ENCODE measurements at places on chromosomes 16 and 17.
A peak's percentile ranks its signal among the peaks of the same experiment; 100 is the strongest.

DNA sequence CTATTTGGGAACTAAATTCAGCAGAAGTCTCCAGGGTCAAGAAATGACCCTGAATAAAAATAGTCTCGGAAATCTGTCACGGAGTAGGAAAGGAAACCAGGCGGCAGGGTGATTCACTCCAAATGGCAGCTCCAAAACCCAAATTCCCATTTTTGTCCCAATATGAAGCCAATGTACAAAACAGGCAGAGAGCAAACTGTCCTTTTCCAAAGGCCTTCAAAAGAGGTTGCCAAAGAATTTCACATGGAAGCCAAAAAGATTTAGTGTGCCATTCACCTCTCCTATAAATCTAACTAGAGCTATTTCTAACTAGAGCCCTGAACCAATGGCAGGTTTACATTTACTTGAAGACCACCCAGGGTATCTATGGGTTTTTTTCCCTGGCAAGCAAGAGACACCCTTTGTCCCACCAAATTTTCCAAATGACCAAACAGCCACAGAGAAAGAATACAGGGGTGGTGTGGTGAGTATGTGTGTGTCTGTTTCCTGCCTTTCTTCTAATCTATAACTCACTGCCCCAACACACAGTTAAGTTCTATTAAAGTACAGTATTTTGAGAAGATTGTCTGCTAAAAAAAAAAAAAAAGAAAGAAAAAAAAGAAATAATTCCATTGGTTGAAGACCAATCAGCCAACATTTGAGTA lies 6.8 kb downstream of the MYO1D start:
- peak; percentile 36 for DNase-seq

- DNase-seq = no peak
Observed at GRCh38 chr17:55263569-55264277, 1.0 kb upstream of the HLF start.

GRCh38 chr17:69539781-69540319 lies 125.4 kb downstream of the MAP2K6 start:
- DNase-seq = peak; percentile 94

- peak; percentile 73 for DNase-seq
Observed at GRCh38 chr17:66829386-66829864, 5.5 kb upstream of the CACNG5 start.

- DNase-seq = peak; percentile 64
Observed at GRCh38 chr17:58338841-58339754, 10.5 kb upstream of the TSPOAP1 start.

GRCh38 chr16:471353-472198 lies 46.1 kb downstream of the RAB11FIP3 start:
- no peak for DNase-seq

- DNase-seq = no peak
Observed at GRCh38 chr16:11074131-11074530, 129.8 kb downstream of the CLEC16A start.

DNA sequence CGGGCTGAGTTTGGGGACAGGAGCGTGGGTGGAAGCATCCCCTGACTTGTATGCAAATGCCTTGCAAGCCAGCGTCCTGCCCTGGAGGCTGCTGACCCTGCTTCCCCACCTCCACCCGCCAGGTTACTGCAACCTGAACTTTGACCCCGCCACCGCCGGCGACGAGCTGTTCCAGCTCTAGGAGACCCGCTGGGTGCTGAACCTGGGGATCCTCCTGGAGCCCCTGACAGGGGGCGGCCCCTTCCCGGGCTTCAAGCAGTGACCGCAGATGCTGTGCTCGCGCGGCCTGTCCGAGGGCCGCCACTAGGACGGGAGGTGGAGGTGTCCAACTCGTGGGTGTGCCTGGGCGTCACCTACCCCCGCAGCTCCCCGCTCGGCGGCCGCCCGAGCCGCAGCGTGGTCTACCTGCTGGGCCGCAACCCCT lies 10.7 kb upstream of the SLC16A5 start:
- DNase-seq = no peak

- DNase-seq = peak; percentile 34
Observed at GRCh38 chr16:15907863-15908478, 19.6 kb upstream of the CEP20 start.
